ENCODE measurements at places on chromosomes 6 and 20.

GRCh38 chr6:90497411-90497810 lies 89.5 kb downstream of the MAP3K7 start:
- DNase-seq: no peak

DNA sequence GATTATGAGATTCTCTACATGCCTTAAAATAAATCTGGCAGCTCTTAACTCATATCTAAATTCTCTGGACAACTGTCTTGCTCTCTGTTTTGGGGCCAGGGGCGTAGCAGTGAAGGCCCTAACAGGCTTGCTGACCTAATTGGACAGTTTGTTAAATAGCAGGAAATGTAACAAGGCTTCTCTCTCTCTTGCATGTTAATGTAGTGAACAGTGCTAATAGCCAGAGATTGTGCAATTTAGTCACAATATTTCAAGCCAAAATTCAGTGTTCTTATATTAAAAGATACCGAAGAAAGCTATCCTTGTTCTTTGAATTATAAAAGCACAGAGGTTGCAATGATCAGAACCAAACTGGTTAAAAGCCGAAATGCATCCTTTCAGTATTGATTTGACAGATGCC lies 3.0 kb downstream of the PPP1R3D start:
- DNase-seq: no peak

DNA sequence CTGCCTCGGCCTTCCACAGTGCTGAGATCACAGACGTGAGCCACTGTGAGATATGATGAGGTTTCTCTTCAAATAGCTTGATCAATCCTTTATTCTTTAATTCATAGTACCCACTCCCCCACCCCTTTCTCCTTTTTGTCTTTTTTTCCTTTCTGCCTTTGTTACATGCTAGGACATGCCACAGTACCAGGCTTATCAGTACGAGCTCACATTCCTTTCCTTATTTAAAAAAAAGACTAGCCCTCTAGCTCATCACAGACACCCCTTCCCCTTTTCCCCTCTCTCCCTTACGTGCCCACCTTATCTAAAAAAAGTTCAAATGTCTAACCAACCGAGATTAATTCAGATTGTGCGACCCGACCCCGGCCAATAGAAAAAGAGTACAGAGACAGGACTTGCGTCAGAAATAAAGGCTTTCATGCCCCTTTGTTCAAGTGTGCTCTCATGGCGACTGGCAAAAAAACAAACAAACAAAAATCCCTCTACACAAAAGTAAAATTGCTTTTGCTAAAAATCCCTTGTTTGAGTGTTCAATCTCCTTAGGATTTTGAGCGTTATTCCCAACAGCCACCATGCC lies 49.2 kb downstream of the MRAP2 start:
- no peak for DNase-seq

GRCh38 chr6:33705268-33705885 lies 6.1 kb downstream of the UQCC2 start:
- DNase-seq: no peak

DNA sequence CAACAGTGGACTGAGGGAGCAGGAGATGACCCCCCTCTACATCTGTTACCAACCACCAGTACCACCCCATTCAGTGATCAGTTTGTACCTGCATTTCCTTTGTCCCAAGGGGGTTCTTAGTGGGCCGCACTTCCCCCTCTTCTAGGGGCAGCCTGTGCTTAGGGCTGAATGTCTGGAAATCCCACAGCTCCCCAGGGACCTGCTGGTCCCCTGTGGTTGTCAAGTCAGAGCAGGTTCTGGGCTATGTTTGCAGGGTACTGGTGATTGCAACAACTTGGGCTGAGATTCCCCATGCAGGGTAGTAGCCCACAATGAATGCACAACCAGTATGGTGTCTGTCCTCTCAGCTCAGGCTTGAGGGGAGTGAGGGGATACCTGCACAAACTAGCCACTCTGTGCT lies 39.7 kb upstream of the COL10A1 start:
- DNase-seq: no peak

GRCh38 chr6:38489951-38490350 lies 149.8 kb downstream of the BTBD9 start:
- no peak for DNase-seq

GRCh38 chr6:139164001-139164400 lies 29.1 kb downstream of the HECA start:
- no peak for DNase-seq
